ENCODE measurements at places on chromosomes 1 and 21.

- DNase-seq: no peak
These were observed 10.5 kb upstream of the OLIG1 start for GRCh38 chr21:33059380-33059841.

DNA sequence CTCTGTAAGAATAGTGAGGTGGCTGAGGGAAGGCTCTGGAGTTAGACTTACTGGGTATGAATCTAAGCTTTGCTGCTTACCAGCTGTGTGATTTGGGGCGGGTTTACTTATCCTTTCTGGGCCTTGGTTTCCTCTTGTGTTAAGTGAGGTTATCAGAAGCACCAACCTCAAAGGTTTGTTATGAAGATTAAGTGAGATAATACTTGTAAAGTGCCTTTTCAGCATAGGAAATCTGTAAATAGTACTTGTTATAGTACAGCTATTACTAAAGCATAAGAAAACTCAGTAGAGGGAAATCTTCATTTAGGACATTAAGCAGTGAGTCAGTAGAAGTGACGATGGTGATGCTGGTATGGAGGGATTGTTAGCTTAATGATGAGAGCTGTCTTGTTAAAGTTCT, 12.1 kb downstream of the HHAT start:
- no peak for DNase-seq

- peak; percentile 73 for DNase-seq
These were observed 76.8 kb downstream of the SLC45A1 start for GRCh38 chr1:8394456-8395321.

GRCh38 chr1:183106166-183106565, 79.9 kb upstream of the LAMC2 start:
- DNase-seq: no peak

DNA sequence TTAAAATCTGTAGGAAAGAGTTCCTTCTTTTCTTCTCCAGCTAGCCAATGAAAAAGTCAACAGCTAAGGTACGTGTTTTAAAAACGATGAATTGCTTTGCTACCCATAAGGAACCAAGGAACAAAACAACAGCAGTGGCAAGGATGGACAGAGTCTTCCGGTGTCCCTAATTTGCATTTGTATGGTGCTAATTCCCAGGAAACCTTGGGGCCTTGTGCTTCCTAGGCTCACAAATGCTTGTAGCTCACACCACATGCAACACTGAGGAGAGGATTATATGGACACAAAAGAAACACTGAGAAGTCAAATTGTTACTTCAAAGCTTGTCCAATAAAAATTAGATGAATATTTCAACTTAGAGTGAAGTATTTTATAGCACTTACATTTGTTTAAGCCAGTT, 1.8 kb upstream of the PGBD5 start:
- no peak for DNase-seq

- DNase-seq: no peak
These were observed 216.5 kb downstream of the PRDM2 start for GRCh38 chr1:13916530-13916929.

GRCh38 chr1:198153804-198154203, 3.0 kb upstream of the NEK7 start:
- DNase-seq: no peak

DNA sequence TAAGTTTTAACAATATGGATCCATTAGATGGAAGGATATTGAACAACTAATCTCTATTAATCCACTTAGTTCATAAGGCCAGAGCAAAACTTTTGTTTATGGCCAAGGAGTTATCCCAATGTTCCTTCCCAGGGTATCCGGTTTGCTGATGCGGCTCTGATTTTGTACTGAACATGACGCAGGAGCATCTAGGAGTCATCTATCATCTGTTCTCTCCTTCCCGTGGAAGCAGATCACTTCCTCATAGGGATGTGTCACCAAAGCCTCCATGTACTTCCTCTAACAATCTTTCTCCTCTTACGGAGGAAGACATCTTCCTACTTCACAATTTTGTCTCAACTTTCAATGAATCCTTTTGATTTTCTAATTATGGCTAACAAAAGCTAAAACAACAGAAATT, 206.6 kb downstream of the APP start:
- DNase-seq: no peak

- no peak for DNase-seq
These were observed 2.4 kb downstream of the BEST4 start for GRCh38 chr1:44785501-44786137.

- no peak for DNase-seq
These were observed 22.3 kb downstream of the CD34 start for GRCh38 chr1:207888652-207889051.

DNA sequence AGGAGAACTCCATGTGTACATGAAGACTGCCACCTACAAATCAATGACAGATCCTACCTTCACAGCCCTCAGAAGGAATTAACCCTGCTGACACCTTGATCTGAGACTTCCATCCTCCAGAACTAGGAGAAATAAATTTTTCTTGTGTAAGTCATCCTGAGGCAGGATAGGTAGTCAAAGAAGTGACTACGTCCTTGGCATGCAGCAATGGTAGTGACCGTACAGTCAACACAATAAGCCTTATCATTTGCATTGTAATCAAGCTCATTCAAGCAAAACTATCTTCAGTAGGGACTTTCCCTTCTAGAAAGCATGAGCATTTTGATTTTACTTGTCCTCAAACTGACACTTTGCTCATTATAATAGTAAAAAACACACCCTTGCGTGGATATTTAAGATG, 64.0 kb upstream of the KCNK1 start:
- DNase-seq: no peak

GRCh38 chr21:24289539-24289938, 1317.7 kb downstream of the MRPL39 start:
- DNase-seq: no peak

DNA sequence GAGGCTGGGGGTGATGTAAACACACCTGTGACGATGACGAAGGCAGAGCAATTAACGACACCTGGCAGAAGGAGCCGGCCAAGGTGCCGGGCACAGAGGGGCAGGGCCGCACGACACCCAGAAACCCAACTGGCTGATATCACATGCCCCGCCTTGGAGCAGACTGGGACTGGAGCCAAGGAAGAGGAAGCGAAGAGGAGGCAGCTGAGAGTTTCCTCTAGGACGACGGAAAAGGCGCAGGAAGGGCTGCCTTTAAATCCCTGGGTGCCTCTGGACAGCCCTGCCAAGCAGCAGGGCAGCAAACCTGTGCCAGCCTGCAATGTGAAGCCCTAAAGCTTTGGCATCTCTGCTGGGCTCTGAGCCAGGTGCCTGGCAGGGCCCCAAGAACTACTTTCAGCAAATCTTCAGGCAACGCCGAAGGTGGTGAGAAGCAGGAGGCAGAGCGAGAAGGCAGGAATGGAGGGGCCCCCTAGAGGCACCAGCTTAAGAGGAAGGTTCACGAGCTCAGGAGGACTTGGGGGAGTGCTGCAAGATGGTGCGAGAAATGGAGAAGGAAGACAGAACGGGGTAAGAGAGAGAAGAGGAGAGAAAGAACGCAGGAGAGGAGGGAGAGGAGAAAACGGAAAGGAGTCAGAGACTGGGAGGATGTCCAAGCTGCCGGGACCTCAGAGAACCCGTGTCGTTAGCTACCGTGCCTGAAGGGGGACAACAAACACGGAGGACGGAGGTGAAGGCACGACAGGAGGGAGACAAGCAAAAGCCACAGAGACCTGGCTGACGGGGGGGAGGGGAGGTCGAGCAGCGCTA, 25.3 kb upstream of the PEF1 start:
- no peak for DNase-seq

DNA sequence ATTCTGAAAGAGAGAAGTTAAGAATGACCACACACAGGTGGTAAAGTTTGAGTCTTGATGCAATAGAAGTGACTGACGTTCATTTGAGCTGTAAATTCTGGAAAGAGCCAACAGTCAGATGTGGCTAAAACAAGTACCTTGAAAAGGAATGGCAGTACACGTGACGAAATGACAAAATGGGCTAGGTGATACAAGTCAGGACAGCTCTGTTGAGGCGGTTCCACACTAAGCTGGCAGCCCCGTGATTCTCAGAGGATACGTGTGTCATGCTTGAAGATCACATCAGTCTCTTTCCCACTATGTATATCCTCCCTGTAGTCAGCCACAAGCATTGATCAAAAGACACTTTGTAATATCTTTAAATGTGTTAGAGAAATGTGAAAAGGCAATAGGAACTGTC, 881.3 kb upstream of the ADGRL2 start:
- no peak for DNase-seq

GRCh38 chr1:43719063-43719462, 11.7 kb downstream of the ST3GAL3 start:
- no peak for DNase-seq

- no peak for DNase-seq
These were observed 7.5 kb downstream of the ST6GALNAC3 start for GRCh38 chr1:76082062-76082461.

DNA sequence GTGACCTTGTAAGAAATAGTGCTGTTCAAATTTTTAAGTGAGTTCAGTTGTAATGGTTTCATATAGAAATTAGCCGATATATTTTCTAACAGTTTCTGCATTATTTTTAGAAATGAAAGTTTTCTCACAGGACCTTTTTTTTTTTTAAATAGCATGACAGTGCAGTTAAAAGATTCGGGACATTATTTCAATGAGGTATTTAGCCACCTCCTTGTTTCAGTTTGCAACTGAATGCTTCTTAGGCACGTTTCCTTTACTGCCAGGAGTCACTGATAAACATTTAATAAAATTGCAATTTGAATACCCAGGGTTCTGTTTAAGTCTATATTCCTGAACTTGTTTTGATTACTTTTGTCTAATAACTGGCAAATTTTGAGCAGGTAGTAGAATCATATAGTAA, 304.7 kb downstream of the TM2D1 start:
- DNase-seq: no peak

- no peak for DNase-seq
These were observed 131.6 kb upstream of the SAMSN1 start for GRCh38 chr21:14677639-14678179.

DNA sequence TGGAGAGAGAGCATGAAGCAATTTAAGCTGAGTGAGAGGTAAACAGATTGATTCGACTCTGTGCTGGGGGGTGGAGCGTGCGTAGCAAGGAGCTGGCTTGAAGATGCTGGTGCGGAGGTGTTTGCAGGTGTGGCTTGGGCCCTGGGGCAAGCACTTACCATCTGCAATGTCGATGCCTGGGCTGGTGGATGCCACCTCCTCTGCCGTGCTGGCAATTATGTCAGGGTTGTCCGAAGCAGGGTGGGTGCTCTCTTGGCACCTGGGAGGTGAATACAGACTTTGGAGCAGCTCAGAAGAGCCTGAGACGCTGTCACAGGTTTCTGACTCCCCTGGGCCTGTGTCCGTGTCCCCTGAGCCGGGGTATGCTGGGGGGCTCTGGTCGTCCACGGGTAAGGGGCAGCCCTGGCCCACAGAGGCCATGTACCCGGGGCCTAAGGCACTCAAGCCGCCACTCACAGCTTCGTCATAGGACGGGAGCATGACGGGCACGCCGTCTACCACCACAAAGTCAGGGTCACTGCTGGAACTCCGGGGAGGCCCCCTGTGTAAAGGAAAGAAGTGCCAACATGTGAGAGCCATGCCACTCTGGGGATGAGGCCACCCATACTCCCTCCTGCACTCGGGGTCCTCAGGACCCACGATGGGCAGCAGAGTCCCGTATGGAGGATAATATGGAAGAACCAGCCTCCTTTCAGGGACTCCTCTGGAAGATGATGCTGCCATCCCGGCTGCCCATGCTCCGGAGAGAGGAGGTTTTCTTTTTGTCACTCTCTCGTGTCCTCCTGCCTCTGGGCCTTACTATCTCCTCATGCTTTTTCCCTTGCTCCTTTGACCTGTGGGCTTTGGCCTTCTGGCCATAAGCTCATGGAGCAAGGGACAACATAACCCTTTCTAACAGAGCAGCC, 80.3 kb upstream of the TLR5 start:
- DNase-seq: no peak

DNA sequence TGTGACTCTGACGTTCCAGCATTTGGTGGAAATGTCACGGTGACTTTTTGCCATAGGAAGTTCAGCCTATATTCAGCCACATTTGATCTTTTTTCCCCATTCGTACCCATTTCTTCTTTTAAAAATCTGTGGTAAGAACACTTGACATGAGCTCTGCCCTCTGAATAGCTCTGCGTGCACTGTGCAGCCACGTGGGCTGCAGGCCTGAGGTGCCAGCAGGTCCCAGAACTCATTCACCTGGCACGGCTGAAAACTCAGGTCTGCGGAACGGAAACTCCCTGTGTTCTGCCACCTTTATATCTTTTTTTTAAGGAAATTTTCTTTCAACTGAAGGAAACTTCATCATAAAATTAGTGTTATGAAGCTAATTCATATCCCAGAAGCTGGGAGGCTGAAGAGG, 28.6 kb downstream of the CEP104 start:
- DNase-seq: no peak

- no peak for DNase-seq
These were observed 74.5 kb downstream of the HIVEP3 start for GRCh38 chr1:41844255-41844654.

DNA sequence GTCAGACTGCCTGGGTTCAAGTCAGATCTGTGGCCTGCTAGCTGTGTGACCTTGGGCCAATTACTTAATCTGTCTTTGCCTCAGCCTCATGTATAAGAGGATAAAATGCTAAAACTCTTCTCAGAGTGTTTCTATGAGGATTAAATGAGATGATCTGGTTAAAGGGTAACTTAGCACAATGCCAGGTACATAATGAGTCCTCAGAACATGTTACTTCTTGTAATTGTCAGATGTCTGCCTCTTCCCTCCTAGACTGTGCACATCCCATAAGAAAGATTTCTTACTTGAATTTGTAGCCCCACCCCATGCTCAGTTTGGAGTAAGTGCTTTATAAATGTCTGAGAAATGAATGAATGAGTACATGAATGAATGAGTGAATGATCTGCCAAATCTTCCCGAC, 34.6 kb upstream of the HIVEP3 start:
- DNase-seq: no peak

DNA sequence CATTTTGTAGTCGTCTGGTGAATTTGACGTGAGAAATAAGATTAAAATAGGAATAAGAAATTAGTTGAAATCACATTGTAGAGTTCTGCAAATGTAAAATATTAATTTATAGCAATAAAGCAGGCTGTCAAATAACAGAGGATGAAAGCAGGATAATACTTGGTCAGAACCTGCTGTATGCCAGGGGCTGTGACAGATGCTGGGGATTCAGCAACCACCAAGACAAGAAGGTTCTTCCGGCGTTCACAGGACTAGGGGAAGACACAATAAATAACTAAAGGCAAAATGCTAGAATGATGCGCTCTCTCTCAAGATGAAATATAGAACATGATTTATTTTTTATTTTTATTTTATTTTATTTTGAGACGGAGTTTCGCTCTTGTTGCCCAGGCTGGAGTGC, 6.8 kb upstream of the PARK7 start:
- no peak for DNase-seq

GRCh38 chr21:21230672-21231071, 232.5 kb downstream of the NCAM2 start:
- DNase-seq: no peak

DNA sequence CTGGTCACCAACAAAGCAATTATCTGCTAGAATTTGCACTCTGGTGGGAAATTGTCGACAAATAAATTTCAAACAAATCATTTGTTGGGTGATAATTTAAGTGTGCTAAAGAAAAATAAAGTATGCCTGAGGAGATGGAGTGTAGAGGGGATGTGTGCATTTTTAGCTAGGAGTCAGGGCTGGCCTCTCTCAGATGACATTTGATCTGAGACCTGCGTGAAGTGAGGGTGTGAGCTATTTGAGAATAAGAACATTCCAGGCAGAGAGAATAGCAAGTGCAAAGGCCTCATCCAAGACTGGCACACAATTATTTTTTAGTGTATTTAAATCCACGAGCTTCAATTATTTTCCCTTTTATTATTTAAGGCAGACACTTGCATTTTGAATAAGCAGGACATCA, 19.7 kb upstream of the S1PR1 start:
- no peak for DNase-seq

GRCh38 chr1:84282780-84283333, 18.7 kb upstream of the SAMD13 start:
- no peak for DNase-seq

GRCh38 chr1:222950892-222951291, 136.1 kb downstream of the DISP1 start:
- DNase-seq: no peak
